Left cardiac atrium (tissue), 4 donors: ENCODE measurements at places on chromosomes 7 and 10. TPM values are rescaled to one million over a fixed set of nuclear protein-coding genes. Genes with fewer than 3 reads are reported as not detected.
A peak's percentile ranks its signal among the peaks of the same experiment; 100 is the strongest.

DNA sequence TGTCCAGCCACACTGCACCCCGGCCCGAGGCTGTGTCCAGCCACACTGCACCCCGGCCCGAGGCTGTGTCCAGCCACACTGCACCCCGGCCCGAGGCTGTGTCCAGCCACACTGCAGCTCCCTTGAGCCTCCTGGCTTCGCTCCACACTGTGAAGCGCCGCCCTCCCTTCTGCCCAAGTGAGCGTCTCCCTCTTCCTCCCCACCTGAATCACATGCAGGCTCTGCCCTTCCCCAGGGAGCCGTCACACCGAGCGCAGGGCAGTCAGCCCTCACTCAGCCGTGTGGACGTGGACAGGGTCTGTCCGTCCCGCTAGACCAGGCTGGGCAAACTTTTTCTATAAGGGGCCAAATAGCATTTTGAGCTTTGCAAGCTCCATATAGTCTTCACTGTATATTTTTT is 27.6 kb downstream of the CFAP46 start:
- DNase-seq: no peak

DNA sequence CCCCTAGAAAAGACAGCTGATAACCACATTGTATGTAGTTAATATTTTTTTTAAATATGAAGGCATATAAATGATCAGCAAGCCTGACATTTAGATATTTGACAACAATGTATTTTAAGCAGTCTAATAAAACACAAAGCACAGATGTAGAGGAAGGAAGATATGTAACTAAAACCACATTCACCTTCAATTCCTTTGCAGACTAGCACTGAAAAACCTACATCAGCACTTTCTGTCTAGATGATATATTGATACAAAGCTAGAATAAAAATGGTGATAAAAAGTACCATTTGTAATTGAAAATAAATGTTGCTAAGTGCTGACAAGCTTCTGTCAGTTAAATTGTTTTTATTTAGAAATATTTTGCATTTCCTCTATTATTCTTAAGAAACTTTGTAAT is 153.6 kb downstream of the IMMP2L start:
- DNase-seq: no peak

The CCDC6 gene
- 21.0 TPM for total RNA-seq

DNA sequence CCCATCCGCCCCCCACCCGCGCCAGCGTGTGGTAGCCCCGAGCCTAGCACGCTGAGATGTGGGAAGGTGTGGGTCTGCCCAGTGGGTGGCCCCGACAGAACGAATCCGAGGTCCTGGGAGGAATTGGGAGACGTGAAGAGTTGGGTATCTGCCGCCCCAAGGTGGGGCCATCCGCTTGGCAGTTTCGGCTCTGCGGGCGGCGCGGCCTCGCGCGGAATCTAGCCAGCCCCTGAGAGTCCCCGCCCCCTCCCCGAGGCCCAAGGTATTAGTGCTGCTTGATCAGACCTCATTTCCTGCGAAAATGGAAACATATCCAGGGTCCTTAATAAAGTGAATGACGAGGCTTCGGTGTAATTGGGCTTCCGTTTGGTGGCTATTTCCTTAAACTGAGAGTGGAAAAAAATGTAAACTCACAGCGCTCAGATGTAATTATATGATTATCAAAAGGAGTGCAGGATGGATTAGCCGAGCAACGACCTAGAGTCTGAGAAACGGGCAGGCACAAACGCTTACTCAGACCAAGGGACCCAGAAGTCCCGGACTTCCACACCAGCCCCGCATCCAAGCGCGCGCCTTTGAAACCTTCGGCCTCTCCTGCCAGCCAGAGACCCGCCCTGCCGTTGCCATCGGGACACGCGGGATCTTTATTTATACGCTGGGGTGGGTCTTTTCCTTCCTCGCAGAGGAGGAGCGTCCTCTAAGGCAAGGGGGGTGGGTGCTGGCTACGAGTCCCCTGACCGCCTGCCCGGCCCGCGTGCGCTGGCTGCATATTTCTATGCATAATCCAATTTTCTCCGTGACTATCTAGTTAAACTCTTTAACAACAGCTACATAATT is 12.8 kb downstream of the LBX1 start:
- DNase-seq: no peak

DNA sequence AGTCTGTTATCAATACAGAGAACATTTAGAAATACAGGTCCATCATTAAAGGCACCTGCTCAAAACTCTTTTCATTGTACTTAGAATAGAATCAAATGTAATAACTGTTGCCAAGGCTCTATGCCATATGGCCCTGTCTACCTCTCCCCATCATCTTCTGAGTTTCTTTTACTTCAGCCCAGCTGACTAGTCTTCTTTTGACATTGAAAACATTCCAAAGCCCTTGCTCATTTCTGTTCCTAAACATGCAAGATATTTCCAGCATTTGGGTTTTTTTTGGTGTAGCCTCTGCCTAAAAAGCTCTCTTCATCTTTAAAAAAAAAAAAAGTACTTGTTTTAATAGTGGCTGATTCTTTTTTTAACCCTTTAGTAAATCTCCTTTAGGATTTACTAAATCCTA is 165.5 kb upstream of the SMIM30 start:
- no peak for DNase-seq

DNA sequence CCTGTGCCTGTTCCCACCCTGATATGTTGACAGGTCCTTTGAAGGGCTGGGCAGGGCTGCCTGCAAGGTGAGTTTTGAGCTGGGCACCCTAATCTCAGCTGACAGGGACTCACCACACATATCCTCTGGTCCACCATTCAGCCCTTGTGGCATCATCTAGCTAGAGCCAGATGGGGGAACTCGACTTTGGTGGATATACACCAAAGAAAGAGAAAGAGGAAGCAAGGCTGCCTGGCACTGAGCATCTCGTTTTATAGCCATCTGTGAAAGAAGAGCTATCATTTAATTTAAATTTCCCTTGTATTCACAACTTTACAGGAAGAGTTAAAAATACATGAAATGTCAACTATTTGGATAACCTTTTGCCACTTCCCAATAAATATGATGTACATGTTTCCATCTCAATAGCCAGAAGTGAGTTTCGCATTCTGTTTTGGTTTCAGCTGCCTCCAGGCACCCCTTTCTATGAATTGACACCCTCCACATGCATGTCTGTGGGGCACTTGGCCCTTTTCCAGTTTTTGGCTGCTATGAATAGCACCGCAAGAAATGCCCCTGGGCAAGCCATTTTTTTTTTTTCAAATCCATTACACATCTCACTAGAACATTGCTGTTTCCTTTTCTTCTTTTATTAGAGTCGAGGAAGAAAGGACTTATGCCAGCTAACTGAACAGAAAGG is 22.9 kb upstream of the GRB10 start:
- DNase-seq: no peak

The GIMAP8 gene
- 16.6 TPM for total RNA-seq

DNA sequence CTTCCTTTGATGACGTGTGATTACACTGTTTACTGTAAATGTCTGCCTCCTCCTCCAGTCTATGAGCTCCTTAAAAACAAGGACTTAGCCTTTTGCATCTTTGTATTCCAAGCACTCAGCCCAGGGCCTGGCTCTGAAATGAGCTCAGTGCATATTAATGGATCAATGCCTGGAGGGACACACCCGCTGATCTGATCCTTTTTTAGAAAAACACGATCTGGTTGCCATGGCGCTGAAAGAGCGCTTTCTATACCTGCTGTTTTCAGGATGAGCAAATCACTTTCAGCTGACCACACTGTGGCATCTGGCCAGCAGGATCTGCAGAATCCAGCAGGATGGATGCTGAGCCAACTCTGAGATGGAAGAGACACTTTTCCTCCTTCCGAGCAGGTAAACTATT is 37.8 kb upstream of the GARS1 start:
- DNase-seq: no peak

The CACNB2 gene
- 34.3 TPM for total RNA-seq

The TFR2 gene
- 0.79 TPM for total RNA-seq

DNA sequence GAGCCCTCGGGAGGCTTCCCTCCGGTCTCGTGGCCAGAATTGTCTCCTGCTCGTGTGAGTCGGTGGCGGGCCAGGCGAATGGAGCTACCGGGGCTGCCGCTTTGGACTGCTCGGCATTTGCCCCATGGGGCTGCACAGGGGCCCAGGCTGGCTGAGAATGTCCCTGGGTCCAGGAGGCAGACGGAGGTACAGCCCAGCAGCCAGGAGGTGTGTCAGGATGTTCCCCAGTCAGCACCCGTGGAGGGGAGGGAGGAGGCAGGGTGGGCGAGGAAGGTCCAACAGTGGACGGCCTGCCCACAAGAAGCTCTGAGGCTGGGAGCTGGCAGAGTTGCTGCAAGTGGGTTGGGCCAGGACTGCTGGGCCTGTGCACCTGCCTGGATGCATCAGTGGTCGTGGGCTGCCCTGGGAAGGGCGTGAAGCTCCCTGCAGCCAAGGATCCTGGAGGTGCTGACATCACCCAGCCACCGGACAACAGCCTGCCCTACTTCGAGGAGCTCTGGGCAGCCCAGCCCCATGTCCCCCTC is 46.4 kb downstream of the PDGFA start:
- peak; percentile 14 for DNase-seq

- no peak for DNase-seq
These were observed 22.9 kb upstream of the LARP4B start for GRCh38 chr10:954396-954795.

The CPED1 gene
- total RNA-seq: 27.0 TPM

GRCh38 chr7:38169847-38170246 is 8.2 kb upstream of the STARD3NL start:
- peak; percentile 46 for DNase-seq

The CLDN3 gene
- total RNA-seq: not detected

DNA sequence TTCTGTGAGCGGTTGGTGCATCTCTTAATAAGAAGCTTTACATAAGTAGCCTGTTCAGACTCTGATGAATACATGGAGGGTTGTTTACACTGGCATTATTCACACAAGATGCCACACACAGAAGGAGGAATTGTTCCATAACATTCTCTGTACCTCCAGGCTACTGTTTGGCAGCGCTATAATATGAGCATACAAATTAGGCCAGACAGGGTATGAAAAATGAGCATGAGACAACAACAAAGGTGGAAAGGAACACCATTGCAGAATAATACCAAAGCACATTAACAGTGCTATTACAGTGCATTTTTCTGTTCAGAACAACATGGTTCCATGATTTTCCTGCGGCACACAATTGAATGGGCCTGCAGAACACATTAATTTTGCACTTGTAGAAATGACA is 417.2 kb upstream of the C7orf33 start:
- DNase-seq: no peak

The TYW1B gene
- total RNA-seq: 1.4 TPM

- DNase-seq: no peak
These were observed 31.7 kb upstream of the C10orf90 start for GRCh38 chr10:126702181-126702580.

DNA sequence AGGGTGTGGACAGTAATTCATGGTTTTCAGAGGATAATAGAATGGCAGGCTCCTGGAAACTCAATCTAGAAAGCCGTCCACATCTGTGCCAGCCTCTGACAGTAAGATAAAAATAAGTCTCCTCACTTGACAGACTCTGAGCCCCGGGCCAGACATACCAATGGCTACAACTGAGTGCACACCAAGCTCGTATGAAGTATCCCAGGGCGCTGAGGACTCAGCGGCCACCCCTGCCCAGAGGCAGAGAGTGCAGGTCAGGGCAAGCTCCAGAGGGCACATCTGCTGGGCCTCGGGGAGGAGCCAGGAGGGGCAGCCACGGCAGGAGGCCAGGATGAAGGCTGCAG is 262.8 kb upstream of the TCERG1L start:
- DNase-seq: no peak

DNA sequence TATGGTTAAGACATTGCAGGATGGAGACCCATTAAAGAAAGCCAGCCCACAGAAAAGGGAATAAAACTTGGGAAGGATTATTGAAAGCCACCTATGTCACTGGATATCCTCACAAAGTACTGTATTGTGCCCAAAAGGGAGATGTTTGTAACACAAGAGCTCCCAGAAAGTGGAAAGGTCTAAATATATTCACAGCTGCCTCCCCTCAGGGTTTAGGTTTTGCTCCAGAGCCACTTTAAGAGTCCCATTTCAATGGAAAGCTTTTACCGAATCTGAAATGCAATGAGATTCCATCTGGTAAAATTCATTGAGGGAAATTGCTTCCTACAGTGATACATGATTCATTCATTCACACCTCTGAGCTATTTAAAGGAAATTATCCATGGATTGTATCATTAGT is 176.4 kb downstream of the XPNPEP1 start:
- DNase-seq: no peak

The PRXL2A gene
- total RNA-seq: 112 TPM

GRCh38 chr7:153034791-153035190 is 275.2 kb downstream of the ACTR3B start:
- no peak for DNase-seq

- DNase-seq: peak; percentile 44
These were observed 439 bp upstream of the EMX2 start for GRCh38 chr10:117541909-117542705.

DNA sequence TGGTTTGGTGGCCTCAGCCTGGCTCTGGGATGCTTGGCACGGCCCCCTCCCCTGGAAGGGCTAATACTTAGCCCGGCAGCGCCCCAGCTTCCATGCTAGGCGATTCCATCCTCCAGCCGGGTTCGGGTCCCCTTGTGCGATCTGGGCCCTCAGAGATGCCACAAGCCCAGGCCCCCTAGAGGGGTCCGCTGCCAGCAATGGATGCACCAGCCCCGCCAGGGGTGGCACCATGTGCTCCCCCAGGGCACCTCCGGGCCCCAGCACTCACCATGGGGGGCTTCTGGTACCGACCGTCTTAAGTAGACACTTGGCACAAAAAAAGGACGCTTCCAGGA is 125.7 kb upstream of the KCTD7 start:
- DNase-seq: no peak

DNA sequence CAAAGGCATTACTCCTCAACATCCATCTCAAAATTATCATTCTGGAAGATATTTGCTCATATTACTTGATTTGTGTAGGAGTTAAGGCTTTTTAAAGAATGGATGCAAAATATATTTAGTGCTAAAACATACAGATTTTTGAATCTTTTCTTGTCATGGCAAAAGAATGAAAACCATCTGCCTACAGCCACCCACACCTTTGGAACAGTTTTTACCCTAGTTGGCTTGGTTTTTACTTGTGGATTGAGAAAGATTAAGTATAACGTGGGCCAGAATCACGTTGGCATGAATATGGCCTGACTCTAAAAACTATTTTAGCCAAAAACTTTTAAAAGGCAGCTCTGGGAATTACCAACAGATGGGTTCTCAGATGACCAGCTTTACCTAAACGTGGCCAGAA is 128.2 kb downstream of the SPAG6 start:
- no peak for DNase-seq

- no peak for DNase-seq
These were observed 132.9 kb downstream of the LRRN3 start for GRCh38 chr7:111223802-111224253.

The SEMA4G gene
- total RNA-seq: 2.7 TPM

GRCh38 chr7:158274996-158275395 is 312.6 kb downstream of the PTPRN2 start:
- DNase-seq: no peak

The GHRHR gene
- not detected for total RNA-seq

GRCh38 chr7:88789480-88790064 is 6.0 kb downstream of the TEX47 start:
- DNase-seq: no peak

DNA sequence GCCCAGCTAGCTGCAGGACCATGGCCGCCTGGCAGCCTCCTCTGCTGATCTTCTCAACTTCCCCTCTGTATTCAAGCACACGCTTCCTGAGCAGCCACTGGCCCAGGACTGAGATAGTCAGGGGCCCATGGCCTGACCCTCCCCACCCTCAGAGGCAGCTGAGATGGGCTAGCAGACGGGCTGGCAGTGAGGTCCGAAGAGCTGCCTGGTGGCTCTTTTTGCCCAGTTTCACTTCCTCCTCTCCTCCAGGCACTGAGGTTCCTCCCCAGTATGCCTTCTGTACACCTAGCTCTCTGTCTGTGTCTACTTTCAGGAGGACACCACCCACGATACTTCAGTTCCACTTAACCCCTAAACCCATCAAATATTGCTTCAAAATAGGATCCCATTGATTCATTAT is 395.6 kb downstream of the TNS3 start:
- DNase-seq: no peak

The DDC gene
- not detected for total RNA-seq
